ENCODE measurements at places on chromosomes 2 and 18.

DNA sequence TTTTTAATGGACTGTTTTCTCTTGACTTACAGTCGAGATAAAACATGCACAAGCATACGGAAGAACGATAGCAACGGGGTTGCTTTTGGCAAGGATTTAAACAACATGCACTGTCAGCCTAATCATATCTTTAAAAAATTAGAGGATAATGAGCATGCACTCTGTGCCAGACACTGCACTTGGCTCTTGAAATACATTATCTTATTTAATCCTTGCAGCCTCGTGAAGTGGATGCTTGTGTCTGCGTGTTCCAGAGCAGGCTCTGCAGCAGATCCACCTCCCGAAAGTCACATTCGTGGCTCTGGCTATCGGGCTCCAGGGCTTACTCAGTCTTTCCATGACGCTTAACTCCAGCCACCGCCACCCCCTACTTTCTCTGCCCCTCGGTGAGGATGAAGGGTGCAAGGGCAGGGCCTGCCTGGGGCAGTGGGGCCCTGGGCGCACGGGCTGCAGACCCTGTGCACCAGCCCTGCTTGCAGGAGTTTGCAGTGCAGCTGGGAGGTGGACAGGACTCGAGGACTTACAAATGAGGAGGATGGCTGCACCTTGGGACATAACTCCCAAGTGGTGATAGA lies 61.7 kb downstream of the ACKR3 start:
- no peak for DNase-seq

DNA sequence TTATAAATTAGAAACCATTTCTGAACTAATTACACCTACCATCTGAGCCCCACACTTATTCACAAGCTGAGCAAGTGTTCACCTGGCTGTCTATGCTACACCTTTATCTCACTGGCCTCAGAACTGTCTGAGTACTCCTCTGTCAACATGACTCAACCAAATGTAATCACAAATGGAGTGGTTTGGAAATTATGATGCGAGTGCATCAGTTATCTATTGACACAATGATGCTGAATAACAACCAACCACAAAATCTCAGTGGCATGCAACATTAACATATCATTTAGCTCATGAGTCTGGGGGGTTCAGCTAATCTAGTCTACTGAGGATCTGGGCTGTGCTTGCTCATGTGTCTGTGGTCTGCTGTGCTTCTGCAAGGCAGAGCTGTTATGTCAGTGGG lies 184.2 kb upstream of the NXPH2 start:
- no peak for DNase-seq

- no peak for DNase-seq
Observed at GRCh38 chr2:216279031-216279430, 93.3 kb downstream of the MARCHF4 start.

DNA sequence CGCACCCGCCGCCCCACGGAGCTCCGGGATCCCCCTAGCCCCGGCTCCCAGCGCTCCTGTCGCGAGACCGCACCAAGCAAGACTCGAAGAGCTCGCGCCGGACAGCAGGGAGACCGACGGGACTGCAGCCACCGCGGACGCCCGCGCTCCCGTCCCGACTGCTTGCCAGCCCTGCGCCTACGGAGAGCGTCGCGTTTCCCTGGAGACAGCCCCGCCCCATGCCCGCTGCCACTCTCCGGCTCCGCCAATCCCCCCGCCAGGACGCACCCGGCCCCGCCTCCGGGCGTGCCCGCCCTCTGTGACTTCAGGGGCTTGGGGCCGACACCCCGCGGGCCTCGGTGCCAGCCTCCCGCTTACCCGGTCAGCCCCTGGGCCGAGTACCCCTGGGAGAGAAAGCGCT lies at the start of gene ANKMY1:
ANKMY1 (minus strand) TSS at position 181 of the 400 bp plus-strand sequence. CDS start 653 bp downstream, outside the sequence.
- peak; percentile 83 for DNase-seq

DNA sequence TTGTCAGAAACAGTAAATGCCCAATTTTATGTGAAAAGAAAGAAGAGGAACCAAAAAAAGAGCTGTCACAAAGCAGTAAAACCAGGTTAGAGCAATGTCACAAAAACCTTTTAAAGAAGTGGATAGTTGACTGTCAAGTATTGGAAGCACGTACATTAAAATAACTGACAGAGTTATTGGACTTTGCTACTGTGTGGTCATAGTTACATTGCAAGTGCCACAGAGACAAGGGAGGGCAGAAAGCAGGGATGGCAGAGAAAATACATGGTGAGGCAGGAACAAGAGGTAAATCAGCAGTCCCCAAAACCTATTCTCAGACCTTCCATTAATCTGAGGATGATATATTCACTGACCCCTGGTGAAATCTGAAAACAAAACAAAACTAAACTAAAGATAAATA lies 116.3 kb downstream of the LRP1B start:
- DNase-seq = no peak

DNA sequence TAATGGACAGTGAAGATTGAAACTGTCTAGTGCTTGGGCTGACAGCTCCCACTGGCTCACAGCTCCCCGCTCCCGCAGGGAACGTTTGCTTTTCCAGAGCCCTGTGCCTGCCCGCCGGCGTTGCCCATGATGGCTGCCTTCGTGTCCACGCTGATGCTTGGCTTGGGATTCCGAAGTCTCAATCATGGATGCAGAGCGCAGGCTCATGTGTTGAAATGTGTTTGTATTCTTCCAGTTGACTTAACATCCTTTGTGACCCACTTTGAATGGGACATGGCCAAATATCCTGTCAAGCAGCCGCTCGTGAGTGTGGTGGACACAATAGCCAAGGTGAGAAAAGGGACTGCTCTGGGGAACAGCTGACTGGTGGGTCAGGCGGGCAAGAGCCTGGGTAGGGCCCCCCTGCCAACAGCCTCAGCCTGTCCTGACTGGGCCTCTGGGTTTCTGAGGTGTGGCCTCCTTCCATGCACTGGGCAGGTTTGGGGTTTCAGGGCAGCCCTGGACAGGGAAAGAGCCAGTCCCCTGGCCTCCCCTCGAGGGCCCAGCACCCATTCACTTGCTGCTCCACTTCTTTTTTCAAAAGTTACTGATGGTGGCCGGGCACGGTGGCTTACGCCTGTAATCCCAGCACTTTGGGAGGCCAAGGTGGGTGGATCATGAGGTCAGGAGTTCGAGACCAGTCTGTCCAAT lies 42.8 kb downstream of the ATP6V1C2 start:
- DNase-seq = no peak

DNA sequence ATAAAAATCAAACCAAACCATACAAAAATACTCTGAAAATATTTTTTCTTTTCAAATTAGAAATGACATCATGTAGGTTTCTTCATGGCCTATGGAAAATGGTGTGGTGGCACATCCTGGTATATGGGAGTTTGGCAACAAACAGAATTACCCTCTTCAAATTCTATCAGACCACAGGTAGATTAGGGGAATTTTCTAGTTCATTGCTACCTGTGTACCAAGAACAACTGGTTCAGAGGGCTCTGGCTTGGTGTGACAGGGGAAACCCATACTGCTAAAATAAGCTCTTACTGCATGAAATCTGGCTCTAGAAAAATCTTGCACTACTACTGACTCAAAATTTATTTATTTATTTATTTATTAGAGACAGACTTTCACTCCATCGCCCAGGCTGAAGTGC lies 63.4 kb upstream of the PELI1 start:
- no peak for DNase-seq

DNA sequence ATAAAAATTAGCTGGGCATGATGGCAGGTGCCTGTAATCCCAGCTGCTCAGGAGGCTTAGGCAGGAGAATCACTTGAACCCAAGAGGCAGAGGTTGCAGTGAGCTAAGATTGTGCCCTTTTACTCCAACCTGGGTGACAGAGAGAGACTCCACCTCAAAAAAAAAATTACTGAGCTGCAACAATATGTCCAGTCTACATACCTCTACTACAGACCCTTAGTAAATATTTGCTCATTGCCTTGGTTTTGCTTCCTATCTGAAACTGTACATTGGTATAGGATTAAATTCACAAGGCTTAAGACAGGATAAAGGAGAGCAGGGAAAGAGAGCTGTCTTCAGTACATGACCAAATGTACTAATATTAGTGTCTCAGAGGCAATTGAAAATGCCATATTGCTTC lies 8.1 kb upstream of the MGAT4A start:
- DNase-seq = no peak
